ENCODE measurements at places on chromosomes 12 and 14. TPM values are rescaled to one million over a fixed set of nuclear protein-coding genes. Genes with fewer than 3 reads are reported as not detected.

Gene SLC38A4
- 19.7 TPM for total RNA-seq

Gene CINP
- 18.1 TPM for total RNA-seq

DNA sequence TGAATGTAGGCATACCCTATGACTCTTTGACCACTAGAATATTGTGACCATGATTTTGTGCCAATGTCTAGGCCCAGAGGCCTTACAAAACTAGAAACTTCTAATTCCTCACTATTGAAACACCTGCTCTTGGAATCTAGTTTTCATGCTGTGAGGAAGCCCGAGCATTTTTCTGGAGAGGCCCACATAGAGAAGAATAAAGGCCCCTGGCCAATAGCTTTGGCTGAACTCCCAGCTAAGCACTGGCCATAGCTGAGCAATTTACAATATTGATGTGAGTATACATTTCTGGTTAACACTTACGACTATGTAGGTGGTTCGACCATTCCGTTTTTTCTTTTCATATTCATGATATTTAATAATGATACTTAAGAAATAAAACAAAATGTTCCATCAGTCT is 190.3 kb downstream of the KCNH5 start:
- no peaks in the 10 kb centered on the region for H3K4me1 ChIP-seq
- H3K4me3 ChIP-seq, result no peak overlapping the region
- no peak for DNase-seq

DNA sequence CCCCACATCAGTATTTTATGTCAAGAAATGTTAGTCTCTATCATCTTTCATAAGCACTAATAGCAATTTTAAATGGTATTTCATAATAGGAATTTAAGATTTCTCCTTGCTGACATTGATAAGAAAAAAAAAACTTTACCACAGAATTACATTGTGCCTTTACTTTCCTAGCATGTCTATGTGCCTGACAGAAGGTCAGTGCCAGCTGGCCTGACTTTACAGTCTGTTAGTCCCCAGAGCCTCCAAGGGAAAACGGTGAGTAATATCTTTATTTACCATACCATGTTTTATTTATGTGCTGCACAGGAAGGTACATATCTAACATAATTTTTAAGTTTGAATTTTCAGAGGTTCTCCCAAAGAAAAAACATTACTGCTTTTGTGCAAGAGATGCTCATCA is 152.0 kb upstream of the AEBP2 start:
- DNase-seq, result no peak
- H3K27me3 ChIP-seq, result no peaks in the 10 kb centered on the region
- H3K36me3 ChIP-seq, result peaks cover 7% of the 10 kb centered on the region
- no peak overlapping the region for H3K27ac ChIP-seq

GRCh38 chr12:116539361-116539771 is 19.8 kb upstream of the MAP1LC3B2 start:
- H3K27me3 ChIP-seq, result no peaks in the 10 kb centered on the region
- no peak overlapping the region for H3K4me3 ChIP-seq
- DNase-seq, result no peak
- no peaks in the 10 kb centered on the region for H3K36me3 ChIP-seq

- H3K27ac ChIP-seq, result no peak overlapping the region
- H3K4me3 ChIP-seq, result no peak overlapping the region
- H3K27me3 ChIP-seq, result no peaks in the 10 kb centered on the region
- peaks cover 25% of the 10 kb centered on the region for H3K4me1 ChIP-seq
- DNase-seq, result no peak
Observed at GRCh38 chr14:69763761-69764510, 3.0 kb upstream of the SRSF5 start.

DNA sequence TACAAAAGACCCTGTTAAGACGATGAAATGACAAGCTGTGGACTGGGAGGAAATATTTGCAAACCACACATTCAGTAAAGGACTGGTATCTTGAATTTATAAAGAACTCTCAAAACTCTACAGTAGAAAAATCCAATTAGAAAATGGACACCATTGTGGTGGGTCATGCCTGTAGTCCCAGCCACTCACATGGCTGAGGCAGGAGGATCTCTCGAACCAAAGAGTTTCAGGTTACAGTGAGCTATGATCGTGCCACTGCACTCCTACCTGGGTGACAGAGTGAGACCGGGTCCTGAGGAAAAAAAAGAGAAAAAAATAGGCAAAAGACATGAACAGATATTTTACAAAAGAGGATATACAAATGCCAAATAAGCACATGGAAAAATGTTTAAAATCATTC is 41.9 kb downstream of the TTC6 start:
- no peaks in the 10 kb centered on the region for H3K4me1 ChIP-seq
- no peak for DNase-seq
- H3K27me3 ChIP-seq, result no peaks in the 10 kb centered on the region
- H3K27ac ChIP-seq, result no peak overlapping the region

GRCh38 chr14:54138354-54139038 is 181.9 kb upstream of the BMP4 start:
- no peaks in the 10 kb centered on the region for H3K27me3 ChIP-seq
- no peak overlapping the region for H3K4me3 ChIP-seq
- H3K27ac ChIP-seq, result no peak overlapping the region
- no peaks in the 10 kb centered on the region for H3K4me1 ChIP-seq
- no peaks in the 10 kb centered on the region for H3K36me3 ChIP-seq

DNA sequence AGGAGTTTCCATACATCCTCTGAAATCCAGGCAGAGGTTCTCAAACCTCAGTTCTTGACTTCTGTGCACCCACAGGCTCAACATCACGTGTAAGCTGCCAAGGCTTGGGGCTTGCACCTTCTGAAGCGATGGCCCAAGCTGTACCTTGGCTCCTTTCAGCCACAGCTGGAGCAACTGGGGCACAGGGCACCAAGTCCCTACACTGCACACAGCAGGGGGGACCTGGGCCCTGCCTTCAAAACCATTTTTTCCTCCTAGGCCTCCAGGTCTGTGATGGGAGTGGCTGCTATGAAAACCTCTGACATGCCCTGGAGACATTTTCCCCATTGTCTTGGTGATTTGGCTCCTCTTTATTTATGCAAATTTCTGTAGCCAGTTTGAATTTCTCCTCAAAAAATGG is 10.6 kb downstream of the AREL1 start:
- DNase-seq, result no peak
- no peak overlapping the region for H3K27ac ChIP-seq
- H3K4me1 ChIP-seq, result no peaks in the 10 kb centered on the region
- H3K27me3 ChIP-seq, result no peaks in the 10 kb centered on the region
- H3K4me3 ChIP-seq, result no peak overlapping the region
